ENCODE measurements at places on chromosomes 3 and 15.

DNA sequence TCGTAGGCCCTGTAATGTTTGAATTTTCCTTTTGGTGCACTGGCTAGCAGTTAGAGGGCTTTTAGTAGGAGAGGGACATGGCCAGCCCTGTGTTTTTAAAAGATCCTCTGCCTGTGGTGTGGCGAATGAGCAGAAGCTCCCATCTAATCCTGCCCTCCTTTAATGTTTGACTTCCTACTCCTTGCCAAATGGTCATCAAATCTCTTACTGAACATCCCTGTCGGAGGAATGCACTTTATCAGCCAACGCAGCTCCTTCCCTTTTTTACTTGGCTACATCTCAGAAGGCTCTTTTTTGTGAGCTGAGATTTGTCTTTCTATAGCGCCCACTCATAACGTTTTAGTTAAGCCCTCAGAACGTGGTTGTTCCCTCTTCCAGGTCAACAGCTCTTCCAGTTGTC lies 44.8 kb downstream of the MAP2K5 start:
- no peak for DNase-seq

DNA sequence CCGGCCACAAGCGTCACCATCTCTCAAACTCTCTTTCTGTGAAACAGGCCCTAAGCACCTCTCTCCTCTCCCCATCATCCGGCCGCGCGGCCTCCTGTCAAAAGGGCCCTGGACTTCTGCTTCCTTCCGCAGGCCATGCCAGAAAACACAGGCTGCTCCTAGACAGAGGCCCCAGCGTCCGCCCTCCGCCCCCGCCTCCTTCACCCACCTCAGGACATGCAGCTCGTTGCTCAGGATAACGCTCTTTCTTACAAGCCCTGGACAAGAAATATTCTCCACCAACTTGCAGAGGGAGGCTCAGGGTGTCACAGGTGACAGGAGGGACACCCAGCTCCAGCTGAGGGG lies 212.0 kb downstream of the XXYLT1 start:
- no peak for DNase-seq

- peak; percentile 11 for DNase-seq
Measured at GRCh38 chr3:51681453-51681852, 10.4 kb downstream of the TEX264 start.

DNA sequence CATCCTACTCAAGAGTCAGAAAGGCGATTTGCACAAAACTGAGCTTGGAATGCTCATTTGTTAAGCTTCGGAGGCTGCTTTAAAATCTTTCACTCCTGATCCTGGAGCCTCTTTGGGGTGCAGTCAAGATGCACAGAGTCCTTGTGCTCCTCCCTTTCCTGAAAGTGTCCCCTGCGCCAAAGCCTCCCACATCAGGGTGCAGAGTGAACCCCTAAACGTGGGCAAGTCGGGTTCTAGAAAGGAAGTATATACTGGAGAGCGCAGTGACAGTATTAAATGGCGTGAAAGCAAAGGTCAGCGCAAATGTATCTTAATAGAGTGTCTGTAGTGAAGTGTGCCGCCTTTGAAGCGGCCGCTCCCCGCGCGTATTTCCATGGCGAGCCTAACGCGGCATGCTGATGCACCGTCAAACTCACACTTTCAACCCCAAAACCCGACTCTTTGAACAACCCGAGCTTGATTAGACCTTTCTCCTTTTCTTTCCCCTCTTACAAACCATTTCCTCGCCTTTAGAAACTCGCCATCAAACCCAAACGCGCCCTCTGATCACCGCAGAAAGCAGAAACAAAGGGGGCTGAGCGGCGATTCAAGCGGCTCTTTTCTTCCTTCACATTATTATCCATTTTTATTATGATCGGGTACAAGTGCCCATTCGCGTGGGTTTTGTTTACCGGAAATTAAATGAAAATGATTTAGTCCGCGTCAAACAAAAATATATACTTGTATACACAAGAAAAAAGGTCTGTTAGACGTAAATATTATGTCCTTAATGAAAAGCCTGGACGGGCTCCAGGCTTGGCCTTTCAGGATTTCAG lies 18.3 kb downstream of the ZIC4 start:
- DNase-seq: no peak

- DNase-seq: no peak
Measured at GRCh38 chr3:71050538-71051258, 532.8 kb downstream of the FOXP1 start.

DNA sequence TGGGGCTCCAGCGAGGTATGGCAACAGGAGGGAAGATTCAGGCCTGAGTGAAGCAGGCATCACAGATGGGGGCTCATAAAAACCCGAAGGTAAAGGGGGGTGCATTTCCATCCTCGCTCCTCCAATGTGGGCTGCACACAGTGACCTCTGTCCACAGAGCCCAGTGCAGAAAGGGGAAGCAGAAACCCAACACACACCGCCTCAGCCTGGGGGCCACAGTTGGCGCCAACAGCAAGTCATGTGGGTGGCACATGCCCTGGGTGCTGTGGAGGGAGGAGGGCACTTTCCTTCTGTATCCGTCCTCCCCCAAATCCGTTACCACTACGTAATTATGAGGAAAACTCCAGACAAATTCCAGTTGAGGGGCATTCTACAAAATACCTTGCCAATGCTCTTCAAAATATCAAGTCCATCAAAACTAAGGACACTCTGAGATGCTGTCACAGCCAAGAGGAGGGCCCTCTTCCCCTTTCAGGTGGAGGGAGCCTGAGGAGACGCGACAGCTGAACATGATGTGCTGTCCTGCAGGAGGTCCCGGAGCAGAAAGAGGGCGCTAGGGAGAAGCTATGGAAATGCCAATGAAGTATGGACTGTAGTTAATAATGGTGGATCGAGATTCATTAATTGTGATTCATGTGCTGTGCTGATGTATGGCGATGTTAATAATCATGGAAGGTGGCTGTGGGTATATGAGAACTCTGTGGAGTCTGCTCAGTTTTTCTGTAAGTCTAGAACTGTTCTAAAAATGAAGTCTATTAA lies 16.4 kb downstream of the APBA2 start:
- DNase-seq: no peak

- no peak for DNase-seq
Measured at GRCh38 chr3:159340877-159341500, 539.1 kb downstream of the MFSD1 start.

DNA sequence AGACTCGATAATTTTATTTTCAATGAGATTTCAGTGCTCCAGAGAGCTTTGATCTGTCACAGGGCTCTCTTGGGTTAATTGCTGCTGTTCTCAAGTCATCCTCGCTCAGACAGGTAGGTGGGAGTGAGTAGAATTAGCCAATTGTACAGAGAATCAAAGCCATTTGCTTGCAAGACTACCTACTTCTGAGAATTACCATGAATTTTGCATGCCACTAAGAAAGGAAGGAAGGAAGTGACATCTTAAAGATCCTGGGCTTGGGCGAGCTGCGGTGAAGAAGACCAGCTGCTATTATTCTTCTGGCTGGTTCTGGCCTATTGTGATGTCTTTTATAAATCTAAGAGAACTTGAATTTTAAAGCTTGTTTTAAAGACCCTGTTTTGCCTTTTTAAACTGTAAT lies 154.1 kb upstream of the LPP start:
- no peak for DNase-seq

GRCh38 chr3:108527109-108527508 lies 16.7 kb upstream of the MYH15 start:
- no peak for DNase-seq

- DNase-seq: no peak
Measured at GRCh38 chr15:79364571-79365240, 53.8 kb downstream of the TMED3 start.

GRCh38 chr3:159668990-159669476 lies 319.6 kb upstream of the IL12A start:
- no peak for DNase-seq

DNA sequence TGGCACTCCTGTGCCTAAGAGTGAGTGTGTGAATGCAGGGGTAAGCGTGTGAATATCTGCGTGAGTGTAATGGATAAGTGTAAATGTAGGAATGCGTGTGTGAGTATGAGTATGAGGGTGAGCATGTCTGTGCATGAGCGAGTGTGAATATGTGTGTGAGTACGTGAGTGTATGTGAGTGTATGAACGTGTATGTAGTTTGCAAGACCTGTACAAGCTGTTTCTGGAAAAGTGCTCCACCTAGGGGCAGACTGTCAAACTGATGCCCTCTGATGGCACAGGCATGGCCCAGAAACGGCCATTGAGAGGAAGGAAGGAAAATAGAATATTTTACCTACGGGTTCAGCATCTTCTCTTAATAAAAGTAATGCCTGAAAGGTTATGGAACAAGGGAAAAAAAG lies 24.4 kb upstream of the FRMD4B start:
- peak; percentile 61 for DNase-seq

DNA sequence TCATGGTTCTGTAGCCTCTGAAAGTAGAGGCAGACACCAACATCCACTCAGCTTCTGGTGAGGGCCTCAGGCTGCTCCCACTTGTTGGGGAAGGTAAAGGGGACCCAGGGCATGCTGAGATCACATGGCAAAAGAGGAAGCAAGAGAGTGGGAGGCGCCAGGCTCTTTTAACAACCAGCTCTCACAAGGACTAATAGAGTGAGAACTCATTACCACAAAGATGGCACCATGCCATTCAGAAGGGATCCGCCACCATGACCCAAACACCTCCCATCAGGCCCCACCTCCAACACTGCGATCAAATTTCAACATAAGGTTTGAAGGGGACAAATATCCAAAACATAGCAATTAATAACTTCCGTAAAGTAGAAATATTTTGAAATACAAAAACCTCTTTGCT lies 192.3 kb downstream of the OCA2 start:
- no peak for DNase-seq

DNA sequence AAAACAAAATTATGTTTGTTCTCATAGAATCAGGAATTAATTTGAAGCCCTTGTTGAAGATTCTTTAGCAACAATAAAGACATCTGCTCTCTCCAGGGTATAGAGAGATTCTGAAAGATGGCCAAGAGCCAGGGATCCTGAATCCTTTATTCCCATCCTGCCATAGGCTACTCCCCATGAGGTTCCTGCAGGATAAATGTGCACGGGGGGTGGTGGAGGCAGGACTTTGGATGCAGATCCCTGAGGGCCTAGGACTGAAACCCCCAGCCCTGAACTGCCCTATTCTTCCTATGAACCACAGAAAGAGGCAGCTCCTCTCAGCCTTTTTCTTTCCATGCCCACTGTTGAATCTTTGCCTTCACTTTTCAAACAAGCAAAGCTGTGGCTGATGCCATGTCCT lies 17.1 kb downstream of the TMEM108 start:
- DNase-seq: no peak

DNA sequence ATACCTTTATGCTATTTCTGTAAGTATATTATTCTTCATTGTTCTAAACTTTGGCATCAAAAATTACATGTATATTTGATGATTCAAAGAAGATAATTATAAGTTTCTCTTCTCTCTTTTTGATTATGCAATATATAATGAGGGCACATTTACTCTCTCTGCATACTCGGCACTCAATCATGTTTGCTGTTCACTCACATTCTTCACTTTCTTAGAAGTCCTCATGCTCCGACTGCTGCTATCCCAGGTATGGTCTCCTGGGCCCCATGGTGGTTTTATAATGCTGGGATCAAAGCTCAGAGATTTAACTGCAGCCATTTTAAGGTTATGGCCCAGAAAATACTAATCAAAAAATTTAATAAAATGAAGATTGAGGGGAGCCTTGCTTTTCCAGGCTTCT lies 529.7 kb upstream of the IL12A start:
- DNase-seq: no peak

GRCh38 chr3:74357881-74358280 lies 256.6 kb downstream of the CNTN3 start:
- no peak for DNase-seq

GRCh38 chr15:33844186-33844585 lies 124.1 kb upstream of the CHRM5 start:
- no peak for DNase-seq

- DNase-seq: no peak
Measured at GRCh38 chr3:11552289-11553264, 91.1 kb downstream of the VGLL4 start.

GRCh38 chr15:77027697-77028450 lies 32.9 kb downstream of the PSTPIP1 start:
- no peak for DNase-seq

DNA sequence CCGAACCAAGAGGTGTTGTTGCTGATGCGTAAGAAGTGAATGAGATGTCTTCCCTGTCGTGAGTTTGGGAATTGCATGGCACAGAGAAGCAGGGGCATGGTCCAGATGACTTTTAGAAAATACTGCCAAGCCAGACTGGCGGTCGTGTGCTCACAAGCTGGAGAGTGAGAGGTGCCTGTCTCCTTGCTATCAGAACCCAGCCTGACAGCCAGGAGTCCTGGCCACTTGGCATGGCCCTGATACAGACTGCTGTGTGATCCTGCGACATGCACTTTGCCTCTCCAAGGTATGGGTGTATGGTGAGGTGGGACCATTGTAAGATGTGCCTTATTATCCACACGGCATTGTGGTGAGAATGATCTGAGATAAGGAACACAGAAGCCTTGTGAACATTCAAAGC lies 93.0 kb downstream of the SMAD3 start:
- DNase-seq: no peak

DNA sequence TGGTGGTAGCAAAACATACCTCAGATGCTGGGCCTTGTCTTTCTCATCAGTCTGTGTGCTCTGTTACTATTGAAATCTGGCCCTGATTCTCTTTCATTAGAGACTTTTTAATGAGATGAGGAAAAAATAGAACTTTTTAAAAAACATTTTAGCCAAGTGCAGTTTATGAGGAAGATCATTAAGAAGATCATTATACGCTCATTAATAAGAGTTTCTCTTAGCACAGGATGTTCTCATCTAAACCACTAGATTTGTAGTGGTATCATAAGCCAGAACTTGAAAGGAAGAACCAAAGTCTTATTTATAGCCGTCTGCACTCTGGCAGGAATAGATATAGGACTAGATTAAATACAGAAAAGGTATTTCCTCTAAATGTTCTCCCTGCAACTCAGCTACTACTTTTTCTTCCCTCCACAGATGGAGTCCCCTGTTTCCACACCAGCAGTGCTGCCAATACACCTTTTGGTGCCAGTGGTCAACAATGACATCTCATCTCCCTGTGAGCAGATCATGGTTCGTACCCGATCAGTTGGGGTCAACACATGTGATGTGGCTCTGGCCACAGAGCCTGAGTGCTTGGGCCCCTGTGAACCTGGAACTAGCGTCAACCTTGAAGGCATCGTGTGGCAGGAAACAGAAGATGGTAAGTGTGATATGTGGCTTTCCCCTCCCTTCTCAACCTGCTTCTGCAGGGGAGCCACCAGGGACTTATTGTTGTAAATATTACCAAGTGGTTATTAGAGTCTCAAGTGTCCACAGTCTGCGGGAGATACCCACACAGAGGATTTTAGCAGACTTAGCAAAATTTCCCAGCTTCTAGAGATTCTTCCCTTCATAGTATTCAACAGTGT lies 152.8 kb downstream of the RBPMS2 start:
- peak; percentile 12 for DNase-seq

DNA sequence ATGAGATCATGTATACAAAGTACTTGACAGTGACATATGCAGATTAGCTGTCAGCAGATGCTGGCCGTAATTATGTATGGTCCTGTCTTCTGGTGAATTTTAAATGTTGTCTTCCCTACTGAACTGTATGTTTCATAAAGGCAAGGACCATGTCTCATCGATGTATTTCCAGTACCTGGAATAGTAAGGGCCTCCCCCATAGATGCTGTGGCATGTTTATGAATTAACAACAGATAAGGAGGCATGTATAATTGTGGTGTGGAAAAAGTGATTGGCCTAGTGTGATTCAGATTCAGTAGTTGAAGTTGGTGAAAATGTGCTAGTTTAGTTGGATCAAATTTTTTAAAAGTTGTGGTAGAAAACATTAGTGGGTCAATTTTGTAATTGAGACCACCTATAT lies 202.7 kb upstream of the SLC2A2 start:
- DNase-seq: no peak

GRCh38 chr15:31544361-31544760 lies 217.7 kb downstream of the KLF13 start:
- no peak for DNase-seq
